ENCODE measurements at places on chromosomes 13 and 19.

GRCh38 chr19:30169196-30169900 lies 202.8 kb upstream of the ZNF536 start:
- no peak for DNase-seq

- no peak for DNase-seq
Observed at GRCh38 chr19:38280030-38280921, 15.9 kb downstream of the SPINT2 start.

DNA sequence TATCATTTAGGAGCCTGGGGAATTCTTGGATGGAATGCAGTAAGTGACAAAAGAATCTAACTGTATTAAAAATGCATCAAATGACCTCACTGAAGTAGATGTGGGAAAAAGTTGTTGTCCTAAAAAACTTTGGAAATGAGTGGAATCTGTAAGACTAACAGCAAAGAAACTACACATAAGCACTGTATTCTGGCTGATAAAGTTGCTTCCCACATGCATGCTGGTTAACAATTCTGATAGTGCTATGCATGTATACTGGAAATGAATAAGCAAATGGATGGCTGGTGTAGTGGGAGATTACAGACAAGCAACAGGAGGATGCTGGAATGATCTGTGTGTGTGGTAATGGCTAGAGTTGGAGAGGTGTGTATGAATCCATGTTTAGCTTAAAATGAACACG lies 138.5 kb downstream of the FOXO1 start:
- no peak for DNase-seq

DNA sequence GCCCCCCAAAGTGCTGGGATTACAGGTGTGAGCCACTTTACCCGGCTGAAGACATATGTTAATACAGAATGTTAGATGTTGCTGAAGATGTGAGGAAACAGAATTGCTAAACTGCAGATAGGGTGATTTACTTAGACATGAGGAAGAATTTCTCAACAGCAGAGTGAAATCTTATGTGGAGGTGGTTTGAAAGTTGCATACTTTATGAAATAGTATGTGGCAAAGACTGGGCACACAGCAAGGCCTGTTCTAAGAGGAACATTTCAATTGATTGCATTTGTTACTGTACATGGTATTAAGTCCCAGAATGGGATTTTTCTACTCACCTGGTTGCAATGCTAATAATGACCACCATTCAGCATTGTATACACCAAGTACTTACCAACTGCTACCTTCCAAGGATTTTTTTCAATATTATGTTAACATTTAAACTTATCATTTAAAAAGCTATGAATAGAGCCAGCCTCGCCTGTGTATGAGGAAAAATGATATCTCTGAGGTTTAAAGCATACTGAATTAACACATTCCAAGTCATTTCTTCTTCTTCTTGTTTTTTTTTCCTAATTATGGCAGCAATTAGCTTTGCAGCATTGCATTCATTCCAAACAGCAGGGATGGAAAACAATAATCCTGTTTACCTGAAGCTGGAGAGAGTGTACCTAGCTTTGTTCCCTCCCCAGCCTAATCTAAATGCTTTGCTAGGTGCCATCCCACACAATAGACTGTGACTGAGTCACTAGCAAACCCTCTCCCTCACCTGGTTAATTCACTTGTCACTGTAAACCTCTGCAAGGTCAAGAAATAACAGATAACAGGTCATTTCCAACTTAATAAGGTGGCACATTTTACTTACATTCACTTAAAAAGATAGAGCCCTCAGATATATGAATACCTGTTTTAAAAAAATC lies 19.4 kb upstream of the KLF5 start:
- no peak for DNase-seq

DNA sequence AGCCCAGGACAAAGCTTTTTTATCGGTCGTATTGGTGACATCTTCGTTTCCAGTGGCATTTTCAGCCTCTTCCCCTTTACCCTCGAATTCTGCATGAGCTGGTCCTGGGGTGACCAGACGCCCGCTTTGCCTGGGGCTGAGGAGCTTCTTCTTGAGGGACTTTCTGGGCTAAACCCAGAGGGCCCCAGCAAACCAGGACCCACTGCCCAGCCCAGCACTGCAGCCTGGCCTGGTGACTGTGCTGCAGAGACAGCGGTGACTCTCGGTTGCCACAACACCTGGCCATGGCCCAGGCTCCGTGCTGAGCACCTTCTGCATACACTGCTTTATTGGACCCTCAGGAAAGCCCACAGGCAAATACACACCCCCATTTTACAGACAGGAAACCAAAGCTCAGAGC lies 21.0 kb downstream of the SPACA7 start:
- no peak for DNase-seq

DNA sequence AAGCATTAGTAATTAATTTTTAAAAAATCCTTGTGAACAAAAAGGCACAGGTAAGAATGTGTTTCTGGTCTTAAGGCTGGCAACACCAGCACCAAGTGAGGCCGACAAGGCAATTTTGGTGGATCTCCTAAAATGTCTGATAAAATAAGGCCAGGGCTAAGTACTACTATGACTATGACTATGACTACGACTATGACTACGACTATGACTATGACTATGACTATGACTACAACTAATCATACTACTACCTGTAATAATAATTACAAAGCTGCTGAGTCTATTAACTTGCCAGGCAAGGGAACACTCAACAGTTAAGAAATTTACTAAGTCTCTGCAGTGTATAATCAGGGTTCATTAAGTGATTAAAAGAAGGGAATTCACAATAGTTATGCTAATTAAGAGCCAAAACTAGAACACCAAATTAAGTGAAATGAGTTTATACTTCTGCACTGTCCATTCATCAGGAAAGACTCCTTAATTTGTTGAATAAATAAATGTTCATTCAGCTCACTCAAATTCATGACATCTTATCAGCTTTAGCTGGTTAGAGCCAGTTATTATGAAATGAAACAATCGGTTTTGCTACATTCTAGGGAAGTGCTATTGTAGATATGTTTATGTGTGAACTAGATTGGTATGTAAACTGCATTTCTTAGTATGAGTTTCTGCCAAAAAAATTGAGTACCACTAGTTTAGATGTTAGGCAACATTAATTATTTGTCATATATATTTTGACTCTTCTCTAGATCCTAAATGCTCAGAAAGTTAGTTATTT lies 1626.2 kb upstream of the PCDH20 start:
- no peak for DNase-seq

GRCh38 chr13:50613356-50613831 lies 230.1 kb downstream of the DLEU7 start:
- no peak for DNase-seq

DNA sequence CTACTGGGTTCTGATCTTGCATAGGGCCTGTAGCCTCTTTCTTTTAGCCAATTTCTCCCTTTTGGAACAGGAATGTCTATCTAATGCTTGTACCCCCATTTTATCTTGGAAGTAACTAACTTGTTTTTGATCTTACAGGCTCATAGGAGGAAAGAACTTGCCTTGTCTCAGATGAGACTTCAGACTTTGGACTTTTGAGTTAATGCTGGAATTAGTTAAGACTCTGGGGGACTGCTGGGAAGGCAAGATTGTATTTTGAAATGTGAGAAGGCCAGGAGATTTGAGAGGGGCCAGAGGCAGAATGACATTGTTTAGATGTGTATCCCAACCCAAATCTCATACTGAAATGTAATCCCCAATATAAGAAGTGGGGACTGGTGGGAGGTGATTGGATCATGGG lies 2.5 kb upstream of the ZNF546 start:
- no peak for DNase-seq

GRCh38 chr19:29831041-29831548 lies 19.3 kb downstream of the CCNE1 start:
- DNase-seq: no peak

DNA sequence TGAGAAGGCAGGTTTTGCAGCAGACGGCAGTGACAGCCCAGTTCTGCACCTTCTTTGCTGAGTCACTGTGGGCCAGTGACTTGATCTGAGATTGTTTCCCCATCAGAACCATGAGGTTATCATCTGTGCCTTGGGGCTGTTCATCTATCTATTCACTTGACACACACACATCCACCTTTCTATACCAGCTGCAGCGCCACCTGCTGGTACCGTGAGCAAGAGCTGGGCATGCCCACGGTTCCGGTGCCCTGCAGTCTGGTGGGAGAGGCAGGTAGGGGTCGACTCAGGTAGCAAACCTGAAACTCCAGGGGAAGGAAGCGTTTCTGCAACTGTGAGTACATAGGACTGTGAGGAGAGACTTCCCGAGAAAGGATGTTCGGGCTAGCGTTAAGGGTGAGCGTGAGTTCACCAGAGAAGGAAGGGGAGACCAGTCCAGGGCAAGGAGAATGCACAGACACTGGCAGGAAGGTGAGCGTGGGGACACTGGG lies 7.5 kb upstream of the LIN7B start:
- peak; percentile 64 for DNase-seq

- DNase-seq: no peak
Observed at GRCh38 chr13:55230570-55230908, 1910.2 kb upstream of the PRR20A start.

DNA sequence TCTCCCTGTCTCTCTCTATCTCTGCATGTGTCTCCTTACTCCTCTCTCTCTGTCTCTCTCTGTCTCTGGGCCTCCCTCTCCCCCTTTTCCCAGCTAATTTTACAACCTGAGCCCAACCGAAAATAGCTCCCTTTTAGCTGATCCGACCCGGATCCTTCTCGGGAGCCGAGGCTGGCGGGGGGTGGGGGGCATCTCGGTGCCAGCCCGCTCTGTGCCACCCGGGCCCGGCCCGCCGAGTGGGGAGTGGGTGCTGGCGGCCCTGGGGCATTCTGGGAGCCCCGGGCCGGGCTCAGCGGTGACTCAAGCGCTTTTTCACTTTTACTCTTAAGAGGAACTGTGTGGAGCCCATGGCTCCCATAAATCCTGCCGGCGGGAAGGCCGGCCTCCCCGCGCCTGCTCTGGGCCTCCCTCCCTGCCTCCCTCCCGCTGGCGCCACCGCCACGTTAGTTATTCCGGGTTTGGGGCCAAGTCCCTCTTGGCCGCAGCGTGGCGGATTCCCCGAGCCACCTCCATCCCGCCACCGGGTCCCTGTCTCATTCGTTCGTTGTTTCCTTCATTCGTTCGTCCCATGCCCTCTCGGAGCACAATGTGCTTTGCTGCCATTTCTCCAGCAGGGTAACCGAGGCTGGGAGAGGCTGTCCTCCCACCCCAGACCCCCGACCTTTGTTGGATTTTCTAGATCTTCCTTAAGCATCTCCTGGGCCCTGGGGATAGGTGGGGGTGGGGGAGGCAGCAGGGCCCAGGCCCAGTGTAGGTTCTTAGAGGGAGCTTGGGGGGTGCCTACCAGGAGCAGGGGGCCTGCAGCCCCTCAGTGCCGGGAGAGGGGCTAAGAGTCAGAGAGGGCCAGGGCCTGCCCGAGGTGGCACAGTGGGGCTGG lies 3.2 kb downstream of the NFIC start:
- DNase-seq: no peak

DNA sequence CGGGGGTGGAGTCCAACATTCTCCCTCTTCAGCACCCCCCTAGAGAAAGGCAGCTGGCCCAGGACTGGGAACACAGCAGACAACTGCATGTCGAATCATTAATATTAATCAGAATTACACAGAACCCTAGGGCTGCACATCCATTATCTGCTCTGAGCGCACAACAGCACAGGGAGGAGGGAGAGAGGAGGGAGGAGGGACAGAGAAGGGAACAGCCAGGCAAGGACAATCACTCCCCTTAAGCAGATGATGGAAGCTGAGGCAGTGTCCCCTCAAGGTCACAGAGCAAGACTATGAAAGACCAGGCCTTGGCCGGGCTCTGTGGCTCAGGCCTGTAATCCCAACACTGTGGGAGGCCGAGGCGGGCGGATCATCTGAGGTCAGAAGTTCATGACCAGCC lies 25.7 kb downstream of the TLE6 start:
- DNase-seq: no peak

GRCh38 chr19:52896431-52897137 lies 851 bp downstream of the ZNF320 start:
- no peak for DNase-seq

DNA sequence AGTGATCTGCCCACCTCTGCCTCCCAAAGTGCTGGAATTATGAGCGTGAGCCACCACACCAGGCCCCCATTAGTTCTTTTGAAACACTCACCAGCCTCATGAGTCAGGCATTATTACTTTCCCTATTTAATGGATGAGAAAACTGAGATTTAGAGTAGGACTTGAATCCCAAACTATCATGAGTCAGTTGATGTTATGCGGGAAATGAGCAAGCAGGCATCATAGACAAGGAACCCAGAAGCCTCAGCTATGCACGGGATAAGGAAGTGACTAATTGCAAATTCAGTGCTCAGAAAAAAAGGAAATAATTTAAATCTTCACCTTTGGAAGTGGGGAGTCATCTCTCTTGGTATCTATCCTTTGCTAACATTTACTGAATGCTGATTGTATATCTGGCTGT lies 217.5 kb downstream of the ABCC4 start:
- no peak for DNase-seq

DNA sequence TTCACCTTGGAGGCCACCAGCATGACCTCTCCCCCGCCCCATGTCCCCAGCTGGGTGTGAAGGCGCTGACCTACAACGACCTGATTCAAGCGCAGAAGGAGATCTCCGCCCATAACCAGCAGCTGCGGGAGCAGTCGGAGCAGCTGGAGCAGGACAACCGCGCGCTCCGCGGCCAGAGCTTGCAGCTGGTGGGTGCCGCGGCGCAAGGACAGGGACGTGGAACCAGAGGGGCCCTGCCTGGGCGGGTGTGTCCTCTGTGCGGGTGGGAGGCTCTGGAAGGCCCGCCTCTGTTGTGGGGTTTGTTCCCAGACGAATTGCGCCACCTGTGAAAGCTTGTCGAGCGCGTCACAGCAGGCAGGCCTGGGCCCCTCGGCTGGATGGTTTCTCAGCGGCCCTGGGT lies 22.3 kb downstream of the PLEKHJ1 start:
- no peak for DNase-seq

DNA sequence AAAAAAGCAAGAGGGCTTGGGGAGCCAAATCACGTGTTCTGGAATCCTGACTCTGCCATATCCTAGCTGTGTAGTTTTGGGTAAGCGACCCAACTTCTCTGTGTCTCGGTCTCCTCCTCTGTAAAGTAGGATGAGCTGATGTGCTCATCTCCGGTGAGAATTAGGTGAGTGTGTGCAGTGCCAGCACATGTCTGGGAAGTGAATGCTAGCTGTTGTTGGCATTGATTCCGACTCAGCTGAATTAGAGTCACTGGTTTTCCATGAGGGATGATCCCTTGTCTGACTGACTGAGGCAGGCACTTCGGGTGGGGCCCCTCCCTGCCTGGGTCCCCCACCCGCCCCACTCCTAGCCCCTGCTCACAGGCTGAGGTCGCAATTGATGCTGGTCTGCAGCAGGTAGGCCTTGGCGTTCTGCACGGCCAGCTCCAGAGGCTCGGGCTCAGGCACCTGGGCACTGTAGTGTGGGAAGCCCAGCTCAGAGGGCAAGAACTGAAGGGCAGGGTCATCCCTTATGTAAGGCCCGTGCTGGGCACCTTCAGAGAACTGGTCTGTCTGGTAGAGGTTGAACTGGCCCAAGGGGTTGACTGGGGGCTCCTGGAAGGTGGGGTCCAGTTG lies 835 bp downstream of the RSPH6A start:
- DNase-seq: no peak

- peak; percentile 10 for DNase-seq
Observed at GRCh38 chr19:3249408-3249807, 24.9 kb downstream of the CELF5 start.

All from stimulated activated CD8-positive, alpha-beta memory T cell treated with anti-CD3 and anti-CD28 coated beads, Interleukin-2, amount 100 ng/mL, for 48 hours (primary cell).